ENCODE measurements at places on chromosomes 11 and 22.

- DNase-seq = no peak
Observed at GRCh38 chr22:47448231-47449223, 686.1 kb downstream of the TBC1D22A start.

DNA sequence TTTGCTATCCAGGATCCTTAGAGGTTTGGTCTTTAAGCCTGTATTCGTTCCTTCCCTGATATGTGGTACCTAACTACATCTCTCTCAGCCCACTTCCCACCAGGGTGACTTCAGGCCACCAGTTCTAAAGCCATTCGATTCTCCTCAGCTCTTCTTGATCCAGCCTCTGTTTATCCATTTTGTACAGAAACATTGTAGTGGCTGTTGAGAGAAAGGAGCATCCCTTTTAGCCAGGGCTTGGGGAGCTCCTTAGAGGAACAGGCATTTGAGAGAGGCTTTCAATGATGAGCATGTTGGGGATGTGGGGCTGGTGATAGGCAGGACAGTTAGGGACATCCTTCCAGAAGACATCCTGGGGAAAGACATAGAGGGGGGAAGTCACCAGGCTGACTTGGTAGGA lies 17.9 kb downstream of the UBE2L3 start:
- DNase-seq = no peak

DNA sequence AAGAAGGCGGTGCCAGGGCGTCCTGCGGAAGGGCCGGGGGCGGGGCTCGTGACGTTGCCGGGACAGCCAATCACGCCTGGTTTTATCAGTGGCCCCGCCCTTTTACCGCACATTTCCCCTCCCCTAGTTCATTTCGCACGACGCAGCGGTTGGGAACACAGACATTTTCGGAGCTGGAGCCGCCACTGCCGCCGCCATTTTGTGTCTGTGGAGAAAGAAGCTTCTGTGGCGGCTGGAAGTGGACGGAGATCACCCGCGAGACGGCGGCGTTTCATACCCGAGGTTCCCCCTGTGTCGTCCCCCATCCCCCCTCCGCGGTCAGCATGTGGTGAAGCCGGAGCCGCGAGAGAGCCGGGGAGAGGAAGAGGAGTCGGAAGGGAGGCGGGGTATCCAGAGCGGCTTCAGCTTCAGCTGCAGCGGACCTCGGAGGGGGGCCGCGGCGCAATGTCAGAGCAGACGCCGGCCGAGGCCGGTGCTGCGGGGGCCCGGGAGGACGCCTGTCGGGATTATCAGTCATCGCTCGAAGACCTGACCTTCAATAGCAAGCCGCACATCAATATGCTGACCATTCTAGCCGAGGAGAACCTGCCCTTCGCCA lies at the start of gene PCF11:
TSS of gene PCF11 (plus strand) at position 136 of the 598 bp plus-strand sequence. CDS start at position 445, 309 bp downstream.
- DNase-seq = no peak

GRCh38 chr22:20014526-20015186 lies 2.0 kb downstream of the ARVCF start:
- no peak for DNase-seq

GRCh38 chr11:118522571-118523072 lies 4.7 kb upstream of the TTC36 start:
- peak; percentile 28 for DNase-seq

GRCh38 chr11:81942646-81943045 lies 791.0 kb downstream of the FAM181B start:
- DNase-seq = no peak

DNA sequence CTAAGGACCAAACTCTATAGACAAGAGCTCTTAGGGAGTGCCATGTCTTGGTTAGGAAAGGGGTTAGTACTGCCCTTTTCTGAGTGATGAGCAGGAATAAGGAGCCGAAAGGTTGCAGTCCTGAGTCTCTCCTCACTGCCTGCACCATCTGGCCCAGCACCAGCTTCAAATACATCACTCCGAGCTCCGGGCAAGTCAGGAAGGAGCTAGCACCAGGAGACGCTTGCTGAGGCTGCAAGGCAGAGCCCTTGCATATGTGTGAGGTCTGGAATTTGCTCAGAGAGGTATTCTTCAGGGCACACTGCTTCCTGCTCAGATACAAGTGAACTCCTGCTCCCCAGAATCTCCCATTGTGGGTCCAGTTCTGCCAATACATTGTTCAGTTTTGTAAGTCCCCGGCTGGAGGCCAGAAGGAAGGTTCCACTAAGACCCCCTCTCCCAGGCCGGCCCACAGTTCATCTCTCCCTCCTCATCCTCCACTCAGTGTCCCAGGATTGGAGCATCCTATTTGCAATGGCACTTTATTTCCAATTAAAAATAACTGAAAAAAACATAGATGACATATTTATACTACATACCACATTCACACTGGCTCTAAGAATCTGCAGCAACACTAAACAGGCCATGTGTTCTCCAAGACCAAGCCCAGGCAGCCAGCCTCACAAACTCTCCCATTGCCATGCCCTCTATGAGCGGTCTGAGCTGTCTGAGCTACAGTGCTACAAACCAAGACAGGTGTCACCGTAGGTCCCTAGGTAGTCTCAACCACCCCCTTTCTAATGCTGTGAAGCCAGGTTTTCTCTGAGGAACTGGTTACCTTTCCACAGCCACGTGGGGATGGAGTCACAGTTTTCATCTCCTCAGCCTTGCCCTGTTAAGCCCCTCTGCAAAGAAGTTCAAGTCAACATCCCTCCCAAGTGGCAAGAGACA lies 55.1 kb upstream of the SPATA19 start:
- no peak for DNase-seq

GRCh38 chr22:39472570-39473556 lies 16.1 kb downstream of the MGAT3 start:
- no peak for DNase-seq

Measured in fibroblast of skin of back (primary cell).